IPS DF 6.9 (cell line): ENCODE measurements at places on chromosomes 5 and 9.
A peak's percentile ranks its signal among the peaks of the same experiment; 100 is the strongest.

DNA sequence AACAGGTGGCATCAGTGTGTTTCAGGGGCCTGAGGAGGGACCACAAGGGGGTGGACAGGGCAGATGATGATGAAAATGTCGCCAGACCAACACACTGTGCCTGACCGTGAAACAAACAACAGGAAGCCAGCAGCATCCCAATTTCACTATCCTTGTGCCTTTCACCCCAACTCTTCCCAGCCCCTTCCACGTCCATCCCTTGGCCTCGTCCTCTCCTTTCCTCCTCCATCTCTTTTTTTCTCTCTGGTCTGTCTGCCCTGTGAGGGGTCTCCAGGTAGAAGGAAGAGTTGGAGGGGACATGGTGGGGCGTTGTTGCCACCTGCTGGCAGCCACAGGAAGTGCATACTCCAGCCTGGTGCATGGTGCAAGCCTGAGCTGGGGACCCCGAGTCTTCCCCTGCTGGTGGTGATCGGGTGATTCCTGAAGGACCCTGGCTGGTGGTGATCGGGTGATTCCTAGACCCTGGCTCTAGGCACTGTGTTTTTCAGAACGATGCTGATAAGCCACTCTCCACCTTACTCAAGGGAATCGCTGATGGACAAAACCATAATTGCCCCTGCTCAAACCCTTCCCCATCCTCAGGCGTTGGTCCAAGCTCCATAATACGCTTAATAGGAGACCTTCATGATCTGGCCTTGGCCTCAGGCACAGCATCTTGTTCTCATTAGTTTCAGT, 21.7 kb upstream of the NSD1 start:
- DNase-seq, result peak; percentile 91

DNA sequence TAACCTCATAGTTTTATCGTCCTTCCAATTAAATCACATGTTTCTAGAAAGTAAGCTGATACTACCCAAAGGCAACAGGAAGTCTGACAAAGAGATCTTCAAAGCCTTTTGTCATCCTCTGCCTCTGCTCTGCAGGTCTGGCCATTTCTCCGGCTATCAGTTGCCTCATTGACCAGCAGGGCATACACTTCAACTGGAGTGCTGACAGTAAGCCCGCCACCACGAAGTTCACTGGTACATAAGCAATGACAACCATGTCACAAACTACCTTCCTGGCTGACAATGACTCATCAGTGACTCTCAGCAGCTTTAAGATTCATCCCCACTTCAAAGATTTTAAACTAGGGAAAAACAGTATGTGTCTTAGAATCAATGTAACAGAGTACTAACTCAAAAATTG, 20.6 kb downstream of the SPTLC1 start:
- DNase-seq, result no peak

- DNase-seq, result no peak
These were observed 19.4 kb upstream of the NOTCH1 start for GRCh38 chr9:136565086-136565714.

DNA sequence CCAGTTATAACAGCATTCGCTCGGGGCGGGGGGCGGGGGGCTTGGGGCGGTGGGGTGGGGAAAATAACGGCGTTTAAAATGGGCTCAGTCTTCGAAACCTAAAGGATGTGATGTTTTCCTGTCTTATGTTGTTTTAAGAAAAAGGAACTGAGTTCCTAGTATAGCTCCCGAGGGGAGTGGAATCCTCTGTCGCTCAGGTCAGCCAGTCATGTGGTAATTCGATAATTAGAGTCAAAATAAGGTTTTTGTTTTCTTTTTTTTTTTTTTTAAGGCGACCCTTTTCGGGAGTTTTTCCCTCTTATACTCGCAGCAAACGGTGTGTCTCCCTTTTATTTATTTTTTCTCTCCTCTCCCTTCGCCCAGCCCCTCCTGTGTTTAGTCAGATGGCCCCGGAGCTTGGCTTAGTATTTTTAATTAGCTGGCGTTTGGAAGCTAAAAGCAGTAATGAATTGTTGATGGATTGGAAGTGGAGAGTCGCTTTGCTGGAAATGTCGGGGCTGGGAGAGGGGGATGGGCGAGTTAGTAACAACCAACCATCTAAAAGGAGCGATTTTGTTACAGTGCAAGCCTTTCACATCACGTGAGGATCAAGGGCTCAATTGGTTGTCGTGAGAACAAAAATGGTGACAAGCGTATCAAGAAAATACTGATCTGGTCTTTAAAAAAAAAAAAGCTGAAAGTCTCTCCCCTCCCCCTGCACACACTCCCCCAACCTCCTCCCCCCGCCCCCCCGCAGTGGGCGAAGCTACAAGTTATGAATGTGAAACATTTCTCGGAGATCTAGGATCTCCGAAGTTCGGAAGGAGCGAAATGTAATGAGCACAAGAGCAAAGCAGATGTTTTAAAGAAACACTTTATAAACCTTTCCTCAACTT, 714 bp upstream of the ZNF608 start:
- peak; percentile 92 for DNase-seq

- no peak for DNase-seq
These were observed 76.2 kb upstream of the LRRTM2 start for GRCh38 chr5:138951091-138951985.
